Endothelial cell (in vitro differentiated cells): ENCODE measurements at places on chromosomes 1 and 21. TPM values are rescaled to one million over a fixed set of nuclear protein-coding genes. Genes with fewer than 3 reads are reported as not detected.
A peak's percentile ranks its signal among the peaks of the same experiment; 100 is the strongest.

GJA9 gene
- not detected for total RNA-seq

RAB25 gene
- 1.6 TPM for total RNA-seq

CDK18 gene
- total RNA-seq = 12.4 TPM

GRCh38 chr1:156118177-156118868 lies 3.8 kb downstream of the LMNA start:
- DNase-seq = no peak
- H3K27me3 ChIP-seq = peaks cover 14% of the 10 kb centered on the region
- H3K27ac ChIP-seq = peak overlapping the region; percentile 48
- no peak overlapping the region for H3K4me3 ChIP-seq
- peaks cover 25% of the 10 kb centered on the region for H3K4me1 ChIP-seq

POU3F1 gene
- total RNA-seq = 1.2 TPM

DNA sequence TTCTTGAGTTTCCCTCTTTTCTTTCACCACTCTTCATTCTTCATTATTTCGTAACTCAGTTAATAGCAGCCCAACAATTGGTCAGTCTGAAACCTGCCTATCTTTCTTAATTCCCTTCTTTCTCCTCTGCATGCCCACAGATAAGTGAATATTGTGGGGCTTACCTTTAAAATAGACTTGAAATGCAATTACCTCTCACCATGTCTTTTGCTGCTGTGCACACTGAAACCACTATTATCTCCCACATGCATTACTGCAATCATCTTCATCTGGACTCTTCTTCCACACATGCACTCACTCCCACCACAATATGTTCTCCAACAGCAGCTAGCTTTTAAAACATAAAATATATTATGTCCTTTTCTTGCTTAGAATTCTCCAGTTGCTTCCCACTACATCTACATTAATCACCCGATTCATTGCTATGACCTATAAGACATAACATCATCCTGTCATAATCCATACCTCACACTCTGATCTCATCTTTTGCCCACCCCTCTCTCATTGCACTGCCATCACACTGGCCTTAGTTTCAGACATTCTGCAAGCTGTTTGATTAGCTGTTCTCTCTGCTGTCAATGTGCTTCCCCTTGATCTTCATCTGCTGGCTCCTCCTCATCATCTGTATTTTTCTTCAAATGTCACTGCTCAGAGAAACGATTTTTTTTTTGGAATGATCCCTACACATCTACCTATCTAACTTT lies 304.8 kb downstream of the PTPRC start:
- H3K4me1 ChIP-seq = no peaks in the 10 kb centered on the region
- no peaks in the 10 kb centered on the region for H3K36me3 ChIP-seq

DNA sequence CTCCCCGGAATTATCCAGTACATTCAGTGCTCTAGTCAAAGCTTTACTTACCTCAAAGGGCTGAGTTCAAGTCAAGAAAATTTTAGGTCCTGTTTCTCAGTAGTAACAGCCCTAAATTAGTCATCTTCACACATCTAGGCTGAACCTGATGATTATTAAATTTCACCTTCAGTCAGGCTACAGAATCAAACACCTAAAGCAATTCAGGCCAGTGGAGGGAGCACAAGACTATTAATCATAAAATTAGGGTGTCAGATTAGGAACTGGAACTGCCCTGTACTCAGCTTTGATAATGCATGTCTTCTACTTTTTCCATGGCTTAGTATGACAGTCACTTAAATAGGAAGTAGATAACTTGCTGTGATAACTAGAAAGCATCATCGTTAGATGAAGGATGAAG lies 28.4 kb upstream of the BCAS2 start:
- H3K4me3 ChIP-seq = no peak overlapping the region
- peaks cover 8% of the 10 kb centered on the region for H3K4me1 ChIP-seq
- no peak overlapping the region for H3K27ac ChIP-seq
- H3K27me3 ChIP-seq = no peaks in the 10 kb centered on the region
- no peak for DNase-seq
- H3K36me3 ChIP-seq = no peaks in the 10 kb centered on the region

- peak overlapping the region; percentile 82 for H3K4me3 ChIP-seq
- DNase-seq = peak; percentile 24
- peaks cover 4% of the 10 kb centered on the region for H3K36me3 ChIP-seq
- H3K4me1 ChIP-seq = peaks cover 27% of the 10 kb centered on the region
- H3K27ac ChIP-seq = no peak overlapping the region
Observed at GRCh38 chr1:22711591-22712501, 1.2 kb downstream of the EPHB2 start.

C1orf53 gene
- 2.4 TPM for total RNA-seq

CFAP141 gene
- not detected for total RNA-seq

- H3K27me3 ChIP-seq = no peaks in the 10 kb centered on the region
- H3K36me3 ChIP-seq = no peaks in the 10 kb centered on the region
- H3K4me1 ChIP-seq = peaks cover 12% of the 10 kb centered on the region
- no peak overlapping the region for H3K4me3 ChIP-seq
- H3K27ac ChIP-seq = no peak overlapping the region
Observed at GRCh38 chr1:24486331-24487065, 16.1 kb upstream of the RCAN3 start.

DNA sequence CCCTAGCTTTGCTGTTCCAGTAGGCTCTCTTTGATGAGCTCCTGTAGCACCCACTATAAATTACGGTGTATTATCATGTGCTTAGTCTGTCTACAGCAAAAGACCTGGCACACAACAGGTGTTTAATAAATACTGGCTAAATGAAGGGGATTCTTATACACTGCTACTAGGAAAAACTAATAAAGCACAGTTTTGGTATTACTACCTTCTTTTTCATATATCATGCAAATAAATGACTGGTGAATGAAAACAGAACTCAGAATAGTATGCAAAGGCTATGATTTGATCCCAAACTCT lies 26.4 kb downstream of the WDR26 start:
- no peak overlapping the region for H3K4me3 ChIP-seq
- no peak for DNase-seq
- H3K36me3 ChIP-seq = peaks cover 29% of the 10 kb centered on the region
- H3K27ac ChIP-seq = no peak overlapping the region
- H3K4me1 ChIP-seq = no peaks in the 10 kb centered on the region
- H3K27me3 ChIP-seq = no peaks in the 10 kb centered on the region

DNA sequence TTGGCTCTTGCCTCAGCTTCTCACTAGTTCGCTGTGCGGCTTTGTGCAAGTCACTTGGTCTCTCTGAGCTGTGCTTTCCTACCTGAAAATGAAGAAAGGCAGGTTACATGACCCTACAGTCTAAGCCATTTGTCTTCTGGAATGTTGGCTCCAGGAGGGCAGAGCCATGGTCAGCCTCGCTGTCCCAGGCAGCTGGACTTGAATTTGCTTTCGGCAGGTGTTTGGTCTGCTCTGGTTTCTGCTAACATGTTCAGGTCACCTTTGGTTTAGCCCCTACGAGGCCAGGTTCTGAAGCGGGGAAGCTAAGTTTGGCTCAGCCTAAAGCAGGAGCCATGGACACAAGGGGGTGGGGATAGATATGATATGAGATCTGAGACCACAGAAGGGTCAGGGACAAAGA lies 19.1 kb downstream of the LRRC38 start:
- no peaks in the 10 kb centered on the region for H3K36me3 ChIP-seq
- no peak overlapping the region for H3K4me3 ChIP-seq
- peaks cover 9% of the 10 kb centered on the region for H3K27me3 ChIP-seq
- H3K27ac ChIP-seq = no peak overlapping the region
- DNase-seq = no peak
- H3K4me1 ChIP-seq = peaks cover 2% of the 10 kb centered on the region

B3GALT2 gene
- 0.10 TPM for total RNA-seq

DNA sequence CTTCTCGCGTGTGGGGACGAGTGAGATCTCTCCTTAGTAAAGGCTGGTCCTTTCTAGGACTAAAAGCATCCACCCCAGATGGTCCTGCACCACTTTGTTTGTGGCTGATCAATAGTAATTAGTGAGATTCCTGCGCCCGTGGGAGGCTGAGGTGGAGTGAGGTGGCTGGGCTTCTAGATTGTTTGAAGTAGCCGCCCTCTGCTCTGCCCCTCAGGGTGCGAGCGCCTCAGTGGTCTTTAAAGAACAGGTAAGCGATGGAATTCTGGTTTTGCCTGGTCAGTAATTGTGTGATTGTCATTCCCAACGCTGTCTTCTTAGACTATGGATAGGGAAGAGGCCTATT lies 20.7 kb downstream of the PEX14 start:
- peaks cover 5% of the 10 kb centered on the region for H3K36me3 ChIP-seq
- peaks cover 4% of the 10 kb centered on the region for H3K27me3 ChIP-seq
- no peak overlapping the region for H3K4me3 ChIP-seq
- H3K27ac ChIP-seq = peak overlapping the region; percentile 48

OPTC gene
- total RNA-seq = 0.36 TPM

DNA sequence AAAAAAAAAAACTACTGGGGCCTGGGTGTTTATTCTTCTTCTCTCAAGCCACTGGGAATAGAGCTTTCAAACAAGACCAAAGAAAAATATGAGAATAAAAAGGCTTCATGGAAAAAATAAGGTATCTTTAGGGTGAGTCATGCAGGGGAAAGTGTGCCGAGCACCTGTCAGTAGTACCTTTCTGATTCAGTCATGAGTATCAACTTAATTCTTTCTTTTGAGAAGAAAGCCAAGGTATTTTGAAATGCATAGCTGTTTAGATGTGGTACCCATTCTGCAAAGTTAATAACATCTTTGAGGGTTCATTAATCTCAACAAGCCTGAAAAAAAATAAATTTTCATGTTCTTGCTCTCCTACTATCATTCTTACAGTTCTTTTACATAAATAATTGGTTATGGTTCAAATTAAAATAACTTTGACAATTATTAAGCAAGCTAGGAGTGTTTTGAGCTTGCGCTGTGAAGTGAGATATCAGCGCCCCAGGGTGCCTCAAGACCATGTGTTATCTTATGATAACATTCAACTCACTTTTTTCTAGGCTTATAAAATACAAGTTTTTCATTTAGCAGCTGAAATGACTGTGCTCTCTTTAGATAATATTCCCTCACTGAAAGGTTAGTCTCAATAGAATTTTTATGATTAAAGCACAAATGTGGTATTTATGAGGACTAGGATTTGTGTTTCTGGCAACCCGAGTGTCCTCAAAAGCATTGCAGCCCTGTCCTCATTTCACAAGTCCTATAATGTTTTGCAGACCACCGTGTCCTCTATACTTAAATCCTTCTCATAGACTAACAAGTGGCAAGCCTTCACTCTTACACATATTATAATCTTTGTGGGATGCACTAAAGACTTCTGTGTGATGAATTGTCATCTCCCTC lies 138.6 kb downstream of the SLC44A5 start:
- no peak overlapping the region for H3K4me3 ChIP-seq
- no peaks in the 10 kb centered on the region for H3K36me3 ChIP-seq
- no peaks in the 10 kb centered on the region for H3K4me1 ChIP-seq
- no peak for DNase-seq
- H3K27me3 ChIP-seq = no peaks in the 10 kb centered on the region

C2CD4D gene
- 0.95 TPM for total RNA-seq

LCE3E gene
- not detected for total RNA-seq

SOAT1 gene
- 24.1 TPM for total RNA-seq

CNR2 gene
- not detected for total RNA-seq

DNA sequence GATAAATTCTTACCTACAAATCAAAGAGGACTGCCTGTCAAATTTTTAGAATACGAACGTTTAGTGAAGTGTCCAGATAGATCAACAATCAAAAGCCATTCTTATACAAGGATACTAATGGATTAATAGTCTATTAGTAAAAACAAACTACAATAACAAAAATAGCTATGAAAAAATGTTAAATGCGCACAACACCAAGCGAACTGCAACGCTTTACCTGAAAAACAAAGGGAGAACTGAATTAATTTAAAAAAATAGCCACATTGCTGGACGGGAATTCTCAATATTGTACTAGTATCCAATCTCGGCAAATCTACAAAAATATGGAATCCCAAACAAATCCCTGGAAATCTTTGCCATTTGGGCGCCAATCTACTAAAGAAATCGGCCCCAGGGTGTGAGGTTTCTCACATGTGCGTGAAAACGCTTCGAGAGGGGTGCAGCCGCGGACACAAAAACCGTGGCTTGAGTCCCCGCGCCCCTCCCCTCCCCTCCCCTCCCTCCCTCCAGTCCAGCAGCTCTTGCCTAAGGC lies 55.6 kb downstream of the TRAF5 start:
- DNase-seq = no peak
- no peaks in the 10 kb centered on the region for H3K36me3 ChIP-seq
- peak overlapping the region; percentile 86 for H3K4me3 ChIP-seq

TMEM269 gene
- 0.38 TPM for total RNA-seq

GCLM gene
- 17.1 TPM for total RNA-seq

DNA sequence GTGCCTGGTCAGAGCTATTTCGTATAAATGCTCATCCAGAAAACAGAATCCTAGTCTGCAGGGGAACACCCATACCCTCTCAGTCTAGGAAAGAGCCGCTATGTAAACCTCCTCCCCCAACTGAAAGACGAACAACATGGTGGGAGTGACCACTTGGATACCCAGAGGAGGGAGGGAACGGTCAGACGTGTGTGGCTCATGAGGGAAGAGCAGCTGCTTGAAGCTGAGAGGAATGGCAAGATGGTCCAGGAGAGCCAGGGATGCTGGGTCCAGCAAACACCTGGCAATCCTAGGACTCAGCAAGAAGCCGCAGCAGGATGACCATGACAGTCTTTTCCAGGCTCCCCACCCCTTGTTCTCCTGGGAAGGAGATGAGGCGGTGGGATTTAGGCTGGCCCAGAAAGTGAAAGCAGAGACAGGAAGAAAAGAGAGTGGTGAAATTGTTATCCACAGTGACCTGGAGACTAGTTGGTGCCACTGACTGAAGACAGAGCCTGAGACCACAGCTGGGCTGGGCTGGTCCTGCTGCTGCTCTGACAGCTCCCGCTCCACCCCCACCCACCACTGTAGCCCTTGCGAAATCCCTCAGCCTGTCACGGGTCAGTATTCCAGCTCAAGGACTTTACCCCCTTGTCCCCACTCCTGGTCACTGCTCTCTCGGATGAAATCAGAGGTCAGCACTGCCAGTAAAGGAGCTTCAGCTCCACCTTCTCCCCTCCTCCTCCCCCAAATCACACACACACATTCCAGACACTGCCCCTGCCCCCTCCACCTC lies 3.6 kb downstream of the CERS2 start:
- no peak overlapping the region for H3K27ac ChIP-seq
- H3K27me3 ChIP-seq = peaks cover 22% of the 10 kb centered on the region
- H3K4me3 ChIP-seq = no peak overlapping the region

DNA sequence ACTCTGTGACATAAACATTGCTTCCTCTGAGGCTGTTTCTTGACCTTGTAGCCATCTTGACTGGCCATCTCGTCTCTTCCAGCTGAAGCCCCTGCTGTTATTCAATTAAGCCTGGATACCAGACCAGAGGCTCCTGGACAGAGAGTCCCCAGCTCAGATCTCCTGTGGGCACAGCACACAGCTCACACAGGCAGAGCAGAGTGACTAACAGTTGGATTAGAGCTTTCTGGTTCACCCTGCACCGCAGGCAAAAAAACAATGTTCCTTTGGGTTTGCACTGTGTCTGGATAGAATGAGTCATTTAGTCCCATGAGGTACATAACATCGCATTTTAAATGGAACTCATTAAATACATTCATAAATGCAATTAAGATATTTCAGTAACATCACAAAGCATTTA lies 33.4 kb upstream of the USH2A start:
- no peaks in the 10 kb centered on the region for H3K36me3 ChIP-seq
- H3K27ac ChIP-seq = no peak overlapping the region
- H3K4me1 ChIP-seq = peaks cover 4% of the 10 kb centered on the region
- peaks cover 1% of the 10 kb centered on the region for H3K27me3 ChIP-seq
